ENCODE measurements at places on chromosomes 16 and 17.
A peak's percentile ranks its signal among the peaks of the same experiment; 100 is the strongest.

GRCh38 chr17:58617563-58617962 is 74.3 kb downstream of the TEX14 start:
- DNase-seq, result no peak

GRCh38 chr16:89294486-89294885 is 77.0 kb downstream of the ZNF778 start:
- no peak for DNase-seq

DNA sequence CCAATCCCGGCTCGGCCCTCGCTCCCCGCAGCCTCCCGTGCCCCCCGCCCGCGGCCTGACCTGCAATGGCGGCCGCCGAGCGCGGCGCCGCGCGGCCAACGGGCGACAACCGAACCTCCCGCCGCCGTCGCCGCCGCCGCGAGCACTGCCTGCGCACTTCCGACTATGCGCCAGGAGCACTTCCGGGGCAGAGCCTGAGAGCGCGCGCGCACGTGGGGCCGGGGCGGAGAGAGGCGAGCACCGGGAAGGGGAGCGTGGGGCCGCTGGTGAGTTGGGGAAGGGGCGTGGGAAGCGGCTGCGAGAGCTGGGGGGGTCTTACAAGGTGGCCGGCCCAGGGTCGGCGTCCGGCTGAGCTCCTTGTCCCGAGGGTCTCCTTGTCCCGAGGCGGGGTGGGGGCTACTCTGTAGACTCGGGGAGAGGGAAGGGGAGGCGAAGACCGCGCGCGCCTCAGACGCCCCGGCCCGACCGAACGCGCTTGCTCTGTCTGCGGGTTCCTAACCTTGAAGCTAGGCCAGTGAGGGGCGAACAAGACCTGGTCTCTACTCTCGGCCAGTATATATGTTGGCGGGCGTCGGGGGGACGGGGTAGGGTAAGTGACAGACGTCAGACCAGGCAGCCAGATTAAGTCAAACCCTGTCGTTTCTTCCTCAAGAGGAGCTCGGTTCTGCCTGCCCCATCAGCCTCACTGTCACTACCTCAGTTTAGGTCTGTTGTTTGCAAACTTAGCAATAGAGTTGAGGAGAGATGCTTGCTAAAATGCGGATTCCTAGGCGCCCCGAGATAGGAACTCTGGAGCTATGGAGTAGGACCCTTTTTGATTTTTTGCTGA is at the start of the genes CHTF8 and UTP4:
Gene CHTF8 (minus strand): TSS at position 165 of the 829 bp plus-strand sequence. CDS start 11,130 bp downstream, outside the sequence.
Gene UTP4 (plus strand): TSS at position 226 of the 829 bp plus-strand sequence. CDS start 811 bp downstream, outside the sequence.
- peak; percentile 65 for DNase-seq

DNA sequence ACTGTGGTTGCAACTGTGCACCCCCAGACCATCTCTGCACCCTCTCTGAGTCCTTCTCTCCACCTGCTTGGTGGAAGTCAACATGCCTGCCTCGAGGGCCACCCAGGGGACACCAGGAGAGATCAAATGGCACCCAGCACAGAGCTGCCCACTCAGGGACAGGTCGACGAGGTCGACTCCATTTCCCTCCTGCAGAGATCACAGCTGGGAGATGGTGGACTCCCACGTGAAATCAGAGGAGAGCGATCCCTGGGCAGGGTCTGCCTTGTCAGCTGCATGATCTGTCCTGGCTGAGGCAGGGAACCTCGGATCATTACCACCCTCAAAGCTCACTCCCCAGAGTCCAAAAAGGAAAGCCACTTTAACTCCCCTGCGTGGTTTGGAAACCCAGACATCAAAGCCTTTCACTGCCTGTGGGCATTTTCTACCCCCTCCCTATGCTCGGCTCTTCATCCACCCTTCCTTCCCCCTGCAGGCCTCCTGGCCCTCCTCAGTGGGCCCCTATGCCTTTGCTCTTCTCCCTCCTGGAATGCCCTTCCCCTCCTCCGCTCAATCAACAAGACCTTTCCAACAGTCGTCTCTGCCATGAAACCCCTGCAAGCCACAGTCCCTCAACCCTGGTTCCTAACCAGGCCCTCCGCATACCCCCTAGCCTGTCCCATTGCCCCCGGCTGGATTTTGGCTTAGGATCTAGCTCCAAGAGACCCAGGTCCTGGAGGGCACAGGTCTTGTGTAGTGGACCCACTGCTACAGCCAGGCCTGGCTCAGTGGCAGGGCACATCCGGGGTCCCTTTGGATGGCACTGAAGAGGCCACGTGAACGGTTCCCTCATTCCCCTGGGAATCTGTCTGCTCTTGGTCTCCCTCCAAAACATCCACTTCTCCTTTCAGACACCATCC is 103.8 kb upstream of the RPL38 start:
- DNase-seq, result no peak

DNA sequence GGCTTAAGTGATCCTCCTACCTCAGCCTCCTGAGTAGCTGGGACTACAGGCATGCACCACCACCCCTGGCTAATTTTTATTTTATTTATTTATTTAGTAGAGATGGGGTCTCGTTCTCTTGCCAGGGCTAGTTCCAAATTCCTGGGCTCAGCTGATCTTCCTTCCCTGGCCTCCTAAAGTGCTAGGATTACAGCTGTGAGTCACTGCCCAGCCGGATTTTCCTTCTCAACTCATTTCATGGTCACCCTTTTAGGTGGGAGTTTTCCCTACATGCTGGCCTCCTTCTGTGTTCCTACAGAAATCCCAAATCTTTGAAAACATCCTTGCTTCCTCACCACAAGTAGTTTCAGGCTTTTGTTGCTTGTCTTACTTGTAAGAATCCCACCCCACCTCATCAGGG is 102.1 kb upstream of the SIAH1 start:
- DNase-seq, result no peak

GRCh38 chr16:57743458-57743857 is 7.9 kb downstream of the KATNB1 start:
- no peak for DNase-seq

DNA sequence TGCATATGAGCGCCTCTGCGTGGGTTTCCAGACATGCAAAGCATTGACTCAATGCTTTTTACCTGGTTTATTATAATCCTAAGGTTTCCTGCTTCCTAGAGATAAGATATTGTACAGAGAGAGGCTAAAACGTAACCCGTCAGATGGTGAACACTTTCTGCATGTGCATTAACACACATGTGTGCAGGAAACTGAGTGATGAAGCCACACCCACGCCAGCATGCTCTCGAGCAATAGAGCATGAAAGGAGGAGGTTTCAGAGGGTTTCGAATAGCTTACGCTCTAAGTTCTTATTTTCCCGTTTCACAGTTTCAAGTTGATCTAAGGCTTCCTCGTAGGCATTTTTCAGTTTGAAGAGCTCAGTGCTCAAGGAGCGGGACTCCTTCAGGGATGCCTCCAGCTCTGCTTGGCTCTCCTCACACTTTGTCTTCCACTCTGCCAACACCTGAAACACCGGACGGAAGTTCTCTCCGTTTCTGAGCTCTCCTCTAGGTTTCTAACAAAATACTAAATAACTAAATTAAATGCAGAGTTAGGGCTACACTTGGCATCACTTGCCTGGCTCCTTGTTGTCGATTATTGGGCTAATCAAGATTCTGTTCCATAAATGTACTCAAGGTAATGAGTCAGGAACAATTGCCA is 23.2 kb downstream of the MYH3 start:
- no peak for DNase-seq

GRCh38 chr17:58084317-58084981 is 1.2 kb downstream of the DYNLL2 start:
- DNase-seq, result no peak

DNA sequence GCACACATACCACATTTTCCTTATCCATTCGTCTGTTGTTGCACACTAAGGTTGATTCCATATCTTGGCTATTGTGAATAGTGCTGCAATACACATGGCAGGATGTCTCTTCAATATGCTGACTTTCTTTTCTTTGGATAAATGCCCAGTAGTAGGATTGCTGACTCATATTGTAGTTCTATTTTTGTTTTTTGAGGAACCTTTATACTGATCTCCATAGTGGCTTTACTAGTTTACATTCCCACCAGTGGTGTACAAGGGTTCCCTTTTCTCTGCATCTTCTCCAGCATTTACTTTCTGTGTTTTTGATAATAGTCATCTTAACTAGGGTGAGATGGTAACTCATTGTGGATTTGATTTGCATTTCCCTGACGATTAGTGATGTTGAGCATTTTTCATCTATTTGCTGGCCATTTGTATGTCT is 118.1 kb downstream of the STXBP4 start:
- no peak for DNase-seq

GRCh38 chr17:57294101-57294500 is 37.8 kb downstream of the MSI2 start:
- no peak for DNase-seq

Measured in tibial nerve (tissue), 4 donors.